ENCODE measurements at places on chromosomes 12 and 14.

- DNase-seq, result no peak
Measured at GRCh38 chr12:91851741-91852477, 293.7 kb downstream of the BTG1 start.

DNA sequence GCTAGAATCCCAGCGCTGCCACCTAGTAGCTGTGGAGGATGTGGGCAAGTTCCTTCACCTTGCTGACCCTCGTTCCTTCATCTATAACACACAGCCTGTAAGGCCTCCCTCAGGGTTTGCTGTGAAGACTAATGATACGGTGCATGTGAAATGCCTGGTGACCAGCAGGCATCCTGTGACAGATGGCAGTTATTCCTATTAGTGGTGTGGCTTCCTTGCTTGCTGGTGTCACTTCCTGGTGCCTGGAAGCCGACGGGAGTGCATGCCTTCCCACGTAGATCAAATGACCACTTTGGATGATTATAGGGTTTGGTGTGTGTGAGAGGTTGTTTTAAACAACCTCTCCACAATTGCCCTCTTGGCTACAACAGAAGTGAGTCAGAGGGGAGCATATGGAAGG lies 894.9 kb downstream of the VRK1 start:
- DNase-seq, result no peak

DNA sequence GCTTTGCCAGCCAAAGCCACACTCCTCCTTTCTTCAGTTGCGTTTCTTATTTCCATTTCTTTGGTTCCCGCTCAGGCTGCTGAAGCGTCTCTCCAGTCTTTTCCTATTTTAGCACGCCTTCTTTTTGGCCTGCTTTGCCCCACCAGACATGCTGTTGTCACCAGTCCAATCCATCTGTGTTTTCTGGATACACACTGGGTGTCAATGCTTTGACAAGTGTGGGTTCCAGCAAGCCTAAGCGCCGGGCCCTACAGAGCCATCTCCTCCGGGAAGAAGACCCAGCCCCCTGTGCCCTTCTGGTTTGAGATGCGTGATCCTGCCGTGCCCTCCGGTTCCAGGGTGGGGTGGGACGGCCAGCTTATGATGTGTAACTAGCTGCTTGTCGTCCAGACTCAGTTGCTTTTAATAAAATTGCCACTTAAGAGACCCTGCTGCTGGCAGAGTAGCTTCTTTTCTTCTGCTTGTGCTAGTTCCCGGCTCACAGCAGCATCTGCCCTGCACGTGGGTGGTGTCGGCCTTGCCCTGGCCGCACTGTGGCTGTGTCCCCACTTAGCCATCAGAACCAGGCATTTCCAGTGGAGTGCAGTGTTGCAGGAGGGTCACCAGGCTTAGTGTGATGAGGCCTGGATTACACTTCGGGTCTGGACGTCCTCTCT lies 29.7 kb downstream of the EML1 start:
- no peak for DNase-seq

GRCh38 chr12:44296624-44297197 lies 460.8 kb downstream of the TMEM117 start:
- no peak for DNase-seq

GRCh38 chr12:107320033-107320928 lies 226.9 kb upstream of the CRY1 start:
- DNase-seq, result no peak

DNA sequence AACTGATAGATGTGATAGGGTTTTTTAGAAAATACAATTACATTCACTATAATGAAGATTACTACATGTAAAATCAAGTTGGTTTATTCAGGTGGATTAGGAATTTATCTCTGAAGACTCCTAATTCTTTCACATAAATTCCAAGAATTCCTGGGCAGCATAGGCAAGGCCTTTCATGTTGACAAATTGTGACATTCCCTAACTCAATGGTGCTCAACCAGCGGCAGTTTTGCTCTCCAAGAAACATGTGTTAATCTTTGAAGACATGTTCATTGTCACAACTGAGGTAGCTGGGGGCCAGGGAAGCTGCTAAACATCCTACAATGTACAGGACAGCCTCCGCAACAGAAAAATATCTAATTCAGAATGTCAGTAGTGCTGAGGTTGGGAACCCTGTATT lies 46.3 kb downstream of the PTPRQ start:
- DNase-seq, result no peak

DNA sequence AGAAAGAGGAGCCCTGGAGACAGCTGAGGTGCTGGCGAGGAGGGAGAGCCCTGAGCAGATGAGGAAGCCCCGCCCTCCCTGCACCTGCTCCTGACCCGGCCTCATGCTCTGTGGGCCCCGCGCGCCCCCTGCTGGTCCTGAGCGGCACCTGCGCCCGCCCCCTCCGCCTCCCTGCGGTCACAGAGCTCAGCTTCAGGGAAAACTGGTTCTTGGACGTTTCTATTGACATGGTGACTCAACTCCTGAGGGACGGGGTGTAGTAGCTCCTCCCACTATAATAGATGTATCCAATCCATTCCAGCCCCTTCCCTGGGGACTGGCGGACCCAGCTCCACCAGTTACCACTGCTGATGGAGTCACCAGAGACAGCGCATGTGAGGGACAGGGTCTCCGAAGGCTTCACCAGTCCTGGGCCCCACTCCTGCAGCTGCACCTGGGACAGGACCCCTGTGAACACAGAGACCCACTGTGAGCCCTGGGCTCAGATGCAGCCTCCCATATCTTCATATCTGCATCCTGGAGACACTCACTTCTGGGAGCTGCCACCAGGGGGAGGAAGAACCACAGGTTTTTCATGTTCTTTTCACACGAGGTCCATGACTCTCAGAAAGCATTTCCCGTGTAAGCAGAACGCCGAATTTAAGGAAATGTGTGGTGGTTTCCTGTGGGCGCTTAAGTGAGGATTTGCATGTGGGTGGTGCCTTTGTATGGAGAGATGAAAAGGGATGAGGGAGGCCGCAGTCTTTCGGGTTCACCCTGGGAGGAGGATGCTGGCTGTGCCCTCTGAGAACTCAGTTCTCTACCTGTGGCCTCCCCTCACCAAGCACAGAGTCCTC lies 1346.4 kb downstream of the TMEM121 start:
- peak; percentile 53 for DNase-seq

DNA sequence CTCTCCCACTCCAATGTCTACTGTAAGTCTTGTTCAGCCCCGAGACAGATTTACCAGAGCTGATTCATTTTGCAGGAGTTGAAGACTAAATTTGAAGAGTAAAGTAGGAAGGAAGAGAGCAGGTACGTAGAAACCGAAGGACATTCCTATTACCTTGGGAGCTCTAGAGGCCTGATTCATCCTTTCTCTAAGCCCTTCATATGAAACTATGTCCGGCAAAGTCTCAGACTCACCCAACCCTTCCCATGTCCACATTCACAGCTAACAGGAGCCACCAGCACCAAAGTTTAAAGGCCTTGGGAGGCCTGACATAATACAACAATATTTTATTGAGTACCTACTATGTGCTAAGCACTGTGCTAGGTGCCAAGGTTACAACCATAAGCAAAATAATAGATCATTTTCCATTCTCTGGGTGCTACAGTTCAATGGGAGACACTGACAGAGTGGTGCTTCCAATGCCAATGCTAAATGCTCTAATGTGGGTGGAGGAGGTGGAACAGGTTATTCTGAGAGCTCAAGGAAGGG lies 86.6 kb downstream of the PHLDA1 start:
- no peak for DNase-seq

GRCh38 chr12:49501895-49502294 lies 36.9 kb upstream of the KCNH3 start:
- no peak for DNase-seq
